ENCODE measurements at places on chromosomes 13 and 19.

- DNase-seq: no peak
Observed at GRCh38 chr19:7535998-7536695, 630 bp downstream of the PNPLA6 start.

DNA sequence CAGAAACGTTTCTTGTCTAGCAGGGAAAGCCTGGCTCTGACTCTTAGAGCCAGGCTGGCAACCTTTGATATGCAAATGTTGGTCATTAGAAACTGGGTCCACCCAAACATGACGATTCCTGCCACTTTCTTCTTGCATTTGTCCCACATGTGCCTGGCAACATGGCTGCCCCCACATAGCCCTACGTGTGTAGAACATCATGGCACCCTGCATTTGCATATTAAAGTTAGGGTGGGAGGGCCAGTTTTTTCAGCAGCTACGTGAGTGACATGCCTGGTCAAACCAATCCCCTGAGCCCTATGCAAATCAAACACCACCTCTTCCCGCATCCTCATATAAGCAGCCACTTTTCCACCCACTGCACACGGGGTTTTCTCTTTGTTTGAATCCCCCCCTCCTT lies 95.0 kb downstream of the LIG4 start:
- no peak for DNase-seq

GRCh38 chr19:30695171-30695875 lies 323.1 kb downstream of the ZNF536 start:
- no peak for DNase-seq

- DNase-seq: no peak
Observed at GRCh38 chr13:81990652-81991051, 1649.7 kb upstream of the SPRY2 start.

- DNase-seq: peak; percentile 66
Observed at GRCh38 chr19:57664269-57665127, 4.2 kb upstream of the ZSCAN4 start.

DNA sequence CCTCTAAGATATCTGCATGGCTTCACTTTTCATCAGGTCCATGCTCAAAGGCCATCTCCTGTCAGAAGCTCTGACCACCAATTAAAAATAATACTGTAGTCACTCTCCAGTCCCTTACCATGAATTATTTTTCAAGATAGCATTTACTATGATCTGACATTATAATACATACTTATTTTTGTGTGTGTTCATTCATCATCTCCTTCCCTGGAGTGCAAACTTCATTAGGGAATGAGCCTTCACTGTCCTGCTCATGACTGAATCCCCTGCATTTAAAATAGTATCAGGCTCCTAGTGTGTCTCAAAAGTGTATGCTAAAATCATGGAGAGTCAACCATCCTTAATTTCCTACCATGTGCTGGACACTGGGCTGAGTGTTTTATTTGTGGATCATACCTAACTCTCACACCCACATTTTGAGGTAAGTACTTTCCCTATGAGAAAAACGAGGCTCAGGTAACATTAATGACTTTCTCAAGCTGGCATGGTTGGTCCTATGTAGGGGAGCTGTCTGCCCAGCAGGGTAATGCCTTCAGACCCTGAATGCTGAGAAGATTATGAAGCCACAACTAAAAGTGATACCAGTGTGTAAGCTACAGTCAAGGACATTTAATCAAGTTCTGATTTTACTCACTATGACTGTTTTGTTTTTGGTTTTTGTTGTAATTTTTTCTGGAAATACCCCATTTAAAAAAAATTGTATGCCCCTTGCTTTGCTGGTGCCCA lies 16.3 kb downstream of the PLA2G4C start:
- DNase-seq: no peak

- no peak for DNase-seq
Observed at GRCh38 chr13:100125946-100126345, 37.1 kb downstream of the PCCA start.

DNA sequence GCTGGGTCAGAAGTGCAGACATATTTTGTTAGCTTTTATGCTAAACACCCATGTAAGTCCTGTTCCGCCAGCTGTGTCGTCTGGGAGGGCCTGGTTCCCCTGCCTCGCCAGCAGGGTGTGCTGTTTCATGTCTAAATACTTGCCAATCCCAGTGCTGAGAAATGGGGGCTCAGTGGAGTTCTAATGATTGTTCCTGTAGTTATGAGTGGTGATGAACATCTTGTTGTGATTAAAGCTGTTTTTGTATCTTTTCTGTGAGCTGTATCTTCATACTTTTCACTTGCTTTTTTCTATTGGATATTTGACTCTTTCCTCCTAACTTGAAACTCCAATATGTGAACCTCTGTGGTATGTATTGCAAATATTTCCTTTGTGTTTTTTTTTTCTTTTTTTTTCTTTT lies 32.7 kb downstream of the KDM4B start:
- peak; percentile 67 for DNase-seq

DNA sequence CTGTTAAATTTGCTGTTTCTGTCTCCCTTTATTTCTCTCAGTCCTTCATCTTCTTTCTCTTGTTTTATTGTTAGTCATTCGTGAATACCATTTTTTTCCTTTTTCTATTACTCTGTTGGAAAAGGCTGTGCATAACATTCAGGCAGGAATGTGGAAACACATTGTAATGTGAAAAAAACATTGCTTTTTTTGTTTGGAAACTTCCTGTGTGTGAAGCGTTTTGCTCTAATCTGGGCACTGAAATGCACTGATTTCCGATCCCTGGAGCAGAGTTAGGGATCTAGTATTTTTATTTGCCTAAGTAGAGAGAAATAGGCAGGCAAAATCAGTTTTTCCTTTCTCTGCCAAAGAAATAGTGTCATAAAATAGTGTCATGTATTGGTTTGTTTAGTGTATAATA lies 155.5 kb downstream of the PCCA start:
- peak; percentile 64 for DNase-seq

DNA sequence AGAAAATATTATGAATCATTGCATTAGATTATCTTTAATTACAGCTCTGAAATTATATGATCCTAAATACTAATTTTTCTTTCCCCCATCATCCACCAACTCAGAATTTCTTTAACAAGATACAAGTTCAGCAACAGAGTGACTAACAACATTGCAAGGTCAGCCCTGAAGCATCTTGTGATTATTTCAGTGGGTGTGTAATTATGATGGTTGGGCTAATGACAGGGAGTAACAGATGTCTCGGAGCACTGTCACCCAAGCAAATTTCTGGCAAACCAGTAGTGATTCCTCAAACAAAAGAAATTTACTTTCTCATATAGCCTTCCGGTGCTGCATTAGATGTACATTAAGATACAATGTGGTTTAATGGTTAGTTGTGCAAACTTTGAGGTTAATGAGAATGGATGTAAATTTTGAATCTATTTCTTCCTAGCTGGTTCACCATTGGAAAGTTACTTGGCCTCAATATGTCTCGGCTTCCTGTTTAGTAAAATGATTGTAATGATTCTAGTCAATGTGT lies 238.9 kb downstream of the ITGBL1 start:
- DNase-seq: no peak

DNA sequence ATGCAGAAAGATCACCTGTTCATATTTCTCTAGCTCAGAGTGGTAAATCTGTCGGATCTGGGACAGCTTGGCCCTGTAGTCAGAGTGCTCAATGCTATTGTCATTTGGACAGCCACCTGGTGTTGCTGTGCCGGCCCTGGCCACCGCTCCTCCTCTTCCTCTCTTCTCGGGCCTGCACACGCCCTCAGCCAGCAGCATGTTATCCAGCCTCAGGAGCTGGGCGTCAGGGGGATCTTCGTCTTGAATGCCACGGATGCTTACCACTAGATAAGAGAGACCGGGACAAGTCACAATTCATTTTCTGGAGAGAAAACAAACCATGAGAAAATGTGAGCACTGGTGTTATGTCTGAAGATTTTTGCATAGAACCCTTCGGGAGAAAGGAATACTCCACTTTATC lies 32.5 kb downstream of the CILP2 start:
- DNase-seq: no peak

GRCh38 chr13:45989607-45990006 lies 62.9 kb downstream of the ZC3H13 start:
- peak; percentile 77 for DNase-seq

DNA sequence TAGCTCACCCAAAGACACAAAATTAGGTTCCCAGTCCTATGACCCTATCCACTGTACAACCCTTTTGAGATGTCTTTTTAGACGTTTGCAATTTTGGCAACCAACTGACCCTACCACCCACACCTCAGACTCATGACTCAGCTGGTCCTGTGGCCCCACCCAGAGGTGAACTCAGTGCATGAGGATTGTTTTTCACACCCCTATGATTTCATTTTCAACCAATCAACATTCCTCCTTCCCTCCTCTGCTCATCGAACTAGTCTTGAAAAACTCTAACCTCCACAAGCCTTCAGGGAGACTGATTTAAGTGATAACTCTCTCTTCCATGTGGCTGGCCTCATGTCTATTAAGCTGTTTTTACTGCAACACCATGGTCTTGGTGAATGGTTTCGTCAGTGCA lies 350.7 kb downstream of the UQCRFS1 start:
- no peak for DNase-seq

All from fibroblast of pulmonary artery (primary cell).